ENCODE measurements at places on chromosomes 13 and 19.

DNA sequence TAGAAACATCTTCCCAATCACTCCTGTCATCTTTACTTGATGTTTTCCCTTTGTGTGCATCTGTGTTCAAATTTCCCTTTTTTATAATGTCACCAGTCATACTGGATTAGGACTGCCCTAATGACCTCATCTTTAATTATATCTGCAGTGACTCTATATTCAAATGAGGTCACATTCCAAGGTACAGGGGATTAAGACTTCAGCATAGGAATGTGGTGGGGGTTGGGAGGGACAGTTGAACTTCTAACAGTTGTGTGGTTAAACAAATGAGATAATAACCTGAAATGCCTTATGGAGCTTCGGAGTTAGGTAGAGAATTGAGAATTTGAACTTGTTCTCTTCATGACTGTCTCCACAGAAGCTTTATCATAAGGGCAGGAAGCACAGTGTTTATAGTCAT, 23.0 kb downstream of the PAN3 start:
- DNase-seq: no peak

DNA sequence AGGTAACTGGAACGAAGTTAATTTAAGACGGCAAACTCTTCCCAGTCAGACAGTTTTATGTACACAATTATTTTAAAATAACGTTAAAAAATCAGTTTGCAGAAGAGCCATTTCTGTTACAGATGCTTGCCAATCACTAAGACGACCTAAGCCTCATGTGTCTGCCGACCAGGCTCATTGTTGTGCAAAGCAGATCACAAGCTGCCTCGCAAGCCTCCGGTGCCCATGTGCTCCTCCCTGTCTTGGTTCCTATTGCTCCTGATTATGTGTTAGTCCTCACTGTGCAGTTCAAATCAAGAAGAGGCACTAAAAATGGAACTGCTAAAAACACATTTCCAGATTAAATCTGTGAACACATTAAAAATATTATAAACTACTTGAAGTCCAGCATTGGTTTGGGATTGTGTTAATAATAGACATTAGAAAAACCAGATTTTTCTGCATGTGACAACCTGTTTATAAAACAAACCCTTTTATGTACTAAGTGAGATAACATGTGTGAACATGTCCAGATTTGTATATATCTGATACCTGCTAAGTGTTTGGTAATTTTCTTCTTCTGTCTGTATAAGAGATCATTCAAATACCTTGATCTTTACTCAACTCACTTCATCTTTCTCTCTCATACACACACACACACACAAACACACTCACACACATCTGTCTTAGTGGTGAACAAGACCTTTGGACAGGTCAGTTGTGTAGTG, 81.9 kb upstream of the SLC15A1 start:
- no peak for DNase-seq

GRCh38 chr19:17871878-17872250, at the start of gene SLC5A5:
Gene SLC5A5, plus strand, starts transcription at chr19:17871945. Its CDS starts 375 bp downstream, at chr19:17872320.
- DNase-seq: no peak

GRCh38 chr13:100573121-100573520, 15.5 kb downstream of the GGACT start:
- DNase-seq: peak; percentile 56

DNA sequence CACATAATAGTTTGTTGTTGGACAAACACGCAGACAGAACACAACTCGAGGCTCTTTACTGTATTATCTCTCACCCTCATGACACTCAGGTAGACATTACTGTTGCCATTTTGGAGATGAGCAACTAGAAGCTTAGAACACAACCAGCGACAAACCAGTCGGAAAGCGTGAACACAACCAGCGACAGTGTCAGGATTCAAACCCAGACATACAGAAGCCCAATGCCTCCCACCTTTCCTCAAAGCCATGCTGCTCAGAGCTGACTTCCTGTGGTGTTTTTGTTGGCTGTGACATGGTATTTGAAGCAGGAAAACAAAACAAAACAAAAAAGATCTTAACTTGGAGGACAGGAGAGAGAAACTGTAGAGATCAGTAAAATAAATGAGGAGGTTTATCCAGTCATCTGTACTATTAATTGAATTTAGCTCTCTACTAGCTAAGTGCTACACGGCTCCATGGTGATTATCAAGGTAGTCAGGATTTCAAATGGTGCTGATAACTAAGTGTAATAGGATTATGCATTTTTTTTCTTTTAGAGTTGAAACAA, 92.1 kb downstream of the STARD13 start:
- DNase-seq: no peak

DNA sequence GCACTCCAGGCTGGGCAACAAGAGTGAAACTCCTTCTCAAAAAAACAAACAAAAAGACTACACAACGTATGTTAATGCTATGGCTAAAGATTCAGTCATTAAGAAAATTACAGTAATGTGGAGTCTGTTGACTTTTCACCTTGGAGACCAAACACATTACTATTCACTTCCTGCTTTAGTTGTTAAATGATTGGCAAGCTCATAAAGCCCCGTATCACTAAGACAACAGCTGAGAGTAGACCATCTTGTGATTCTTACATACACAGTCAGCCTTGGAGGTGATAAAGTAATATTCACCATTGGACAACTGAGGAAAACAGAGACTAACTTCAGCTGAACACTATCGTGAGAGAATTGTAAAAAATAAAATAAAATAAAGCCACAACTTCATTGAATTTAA, 86.5 kb downstream of the KCTD12 start:
- DNase-seq: no peak

GRCh38 chr19:17496337-17496997, 15.0 kb upstream of the PGLS start:
- peak; percentile 59 for DNase-seq

- DNase-seq: no peak
These were observed 148.7 kb downstream of the NALCN start for GRCh38 chr13:101267656-101268055.

DNA sequence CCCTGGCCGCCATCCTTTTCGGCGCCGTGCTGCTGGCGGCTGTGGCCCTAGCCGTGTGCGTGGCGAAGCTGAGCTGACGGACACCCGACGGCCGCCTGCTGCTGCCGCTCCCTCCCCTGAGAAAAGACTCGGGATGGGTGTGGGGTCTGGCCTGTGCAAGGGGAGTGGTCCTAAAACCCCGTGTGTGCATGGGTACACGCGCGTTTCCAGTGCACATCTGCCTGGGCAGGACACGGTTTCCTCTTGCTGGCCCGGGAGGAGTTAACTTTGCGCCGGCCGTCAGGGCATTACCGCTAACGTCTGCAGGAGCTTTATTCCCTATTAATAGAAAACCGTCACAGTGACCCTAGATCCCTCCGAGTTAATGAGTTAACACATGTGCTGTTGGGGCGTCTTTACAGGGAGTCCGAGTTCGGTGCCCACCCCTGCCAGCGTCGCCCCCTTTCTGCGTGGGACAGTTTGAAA, 1.3 kb downstream of the RGS9BP start:
- DNase-seq: no peak

- DNase-seq: no peak
These were observed 6.8 kb downstream of the PCDH17 start for GRCh38 chr13:57638186-57638890.

- DNase-seq: no peak
These were observed 127.6 kb downstream of the URI1 start for GRCh38 chr19:30069535-30070197.

- no peak for DNase-seq
These were observed 21.8 kb upstream of the OR10H1 start for GRCh38 chr19:15837221-15837731.

DNA sequence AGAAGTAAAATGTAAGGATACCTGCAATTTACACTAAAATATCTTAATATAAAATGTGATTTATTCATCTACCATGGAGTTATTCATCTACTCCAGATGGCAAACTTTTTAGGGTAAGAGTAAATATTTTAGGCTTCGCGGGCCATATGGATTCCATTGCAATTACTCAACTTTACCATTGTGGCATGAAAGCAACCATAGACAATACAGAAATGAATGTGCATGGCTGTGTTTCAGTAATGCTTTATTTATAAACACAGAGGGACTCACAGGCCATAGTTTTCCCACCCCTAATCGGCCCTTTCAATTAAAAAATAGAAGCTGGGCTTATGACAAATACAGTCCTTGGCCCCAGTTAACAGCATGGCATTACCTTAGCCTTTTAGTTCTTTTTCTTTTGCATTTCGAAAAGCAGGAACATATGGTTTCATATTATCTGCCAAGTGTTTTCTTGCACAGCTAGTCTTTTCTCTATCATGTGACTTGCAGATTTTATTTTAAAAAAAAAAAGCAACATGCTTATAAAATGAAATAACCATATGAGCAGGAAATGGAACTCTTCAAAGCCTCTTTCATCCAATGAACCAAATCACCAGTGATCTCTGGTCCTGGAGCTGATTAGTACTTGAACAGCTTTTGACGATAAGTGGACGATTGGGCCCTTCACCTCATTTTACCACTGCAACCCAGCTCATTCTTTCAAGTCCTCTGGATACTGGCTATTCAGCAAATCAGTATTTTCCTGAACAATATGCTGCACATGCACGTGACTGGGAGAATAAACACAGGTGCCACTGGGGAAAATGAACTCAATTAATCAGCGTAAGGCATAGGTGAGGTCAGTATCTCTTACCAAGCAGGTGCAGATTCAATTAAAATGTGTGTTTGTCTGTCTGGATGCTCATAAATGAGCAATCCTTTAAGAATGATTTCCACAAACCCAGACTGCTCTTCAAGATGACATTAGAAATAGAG, 63.9 kb downstream of the LHFPL6 start:
- DNase-seq: no peak

- DNase-seq: no peak
These were observed 169.2 kb upstream of the IRS2 start for GRCh38 chr13:109955598-109955997.

GRCh38 chr19:50190439-50190891, 13.0 kb upstream of the MYH14 start:
- DNase-seq: no peak

GRCh38 chr19:3434630-3435553, 45.4 kb downstream of the SMIM24 start:
- peak; percentile 92 for DNase-seq

DNA sequence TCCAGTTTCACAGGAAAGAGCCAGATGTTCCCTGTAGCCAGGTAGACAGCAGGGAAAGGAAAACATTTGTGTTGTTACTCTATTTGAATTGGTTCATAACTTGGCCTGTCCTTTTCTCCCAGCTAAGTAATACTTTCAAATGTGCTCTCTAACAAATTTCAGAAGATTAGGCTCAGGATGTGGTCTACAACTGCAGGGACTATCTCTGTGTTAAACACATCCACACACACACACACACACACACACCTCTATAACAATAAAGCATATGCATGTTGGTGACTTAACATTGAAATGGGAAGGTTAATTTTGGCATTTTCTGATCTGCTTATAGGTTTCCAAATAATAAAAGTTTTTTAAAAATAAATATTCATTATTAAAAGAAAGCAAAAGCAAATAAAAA, 316.0 kb upstream of the ARGLU1 start:
- DNase-seq: no peak

GRCh38 chr13:48829536-48829935, 146.2 kb upstream of the FNDC3A start:
- no peak for DNase-seq

- DNase-seq: no peak
These were observed 106.5 kb upstream of the RFC3 start for GRCh38 chr13:33711436-33711835.
